ENCODE measurements at places on chromosomes 4 and X. TPM values are rescaled to one million over a fixed set of nuclear protein-coding genes. Genes with fewer than 3 reads are reported as not detected.

Gene MAGEC3
- not detected for total RNA-seq

Gene TLR8
- total RNA-seq, result not detected

Gene TMSB15C
- total RNA-seq, result 3.2 TPM

Gene HMX1
- not detected for total RNA-seq

Gene IL13RA1
- not detected for total RNA-seq

Gene SLITRK2
- not detected for total RNA-seq

All from activated CD8-positive, alpha-beta memory T cell treated with anti-CD3 and anti-CD28 coated beads for 36 hours (primary cell).